D721Med (cell line): ENCODE measurements at places on chromosomes 6 and 20.

GRCh38 chr20:51340451-51340840 lies 202.1 kb downstream of the NFATC2 start:
- no peak for DNase-seq

- DNase-seq, result no peak
These were observed 158.4 kb downstream of the LY86 start for GRCh38 chr6:6746970-6747338.

GRCh38 chr20:59300333-59301081 lies at the start of gene EDN3:
Gene EDN3 (plus strand): TSS chr20:59300611. CDS start chr20:59300813, 202 bp downstream.
- DNase-seq, result no peak

DNA sequence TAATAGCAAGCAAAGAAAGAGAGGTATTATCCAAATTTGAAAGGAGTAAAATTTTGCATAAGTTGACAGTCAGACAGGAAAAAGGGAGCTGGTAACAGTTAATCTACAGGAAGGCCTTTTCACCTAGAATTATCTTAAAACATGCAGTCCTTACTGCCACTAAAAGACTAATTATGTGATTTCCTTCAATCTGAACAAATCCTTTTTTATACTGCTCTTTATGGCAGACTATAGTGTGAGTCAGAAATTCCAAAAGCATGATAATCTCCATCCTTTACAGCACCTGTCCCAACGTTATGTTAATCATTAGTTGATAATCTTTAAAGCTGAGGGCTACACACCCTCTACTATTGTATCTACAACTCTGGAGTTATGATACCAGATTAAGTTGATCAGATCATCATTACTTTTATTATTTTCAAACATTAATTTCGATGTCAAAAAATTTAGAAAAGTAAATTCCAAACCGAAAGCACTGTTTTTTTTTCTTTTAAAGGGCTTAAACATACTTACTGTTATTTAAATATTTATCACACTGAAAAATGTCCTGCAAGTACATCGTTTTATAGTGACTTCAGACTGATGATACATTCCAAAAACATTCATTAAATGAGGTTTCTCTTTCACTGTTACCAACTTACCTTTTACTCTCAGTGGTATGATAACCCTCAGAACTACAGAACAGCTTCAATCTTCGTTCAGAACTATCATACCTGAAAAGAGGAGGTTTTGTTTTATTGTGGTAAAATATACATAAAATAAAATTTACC lies 33.2 kb upstream of the AKAP7 start:
- DNase-seq, result no peak

- DNase-seq, result no peak
These were observed 479.4 kb upstream of the SLC35B3 start for GRCh38 chr6:8914700-8915099.

GRCh38 chr6:87723170-87724078 lies 21.4 kb upstream of the AKIRIN2 start:
- DNase-seq, result no peak

DNA sequence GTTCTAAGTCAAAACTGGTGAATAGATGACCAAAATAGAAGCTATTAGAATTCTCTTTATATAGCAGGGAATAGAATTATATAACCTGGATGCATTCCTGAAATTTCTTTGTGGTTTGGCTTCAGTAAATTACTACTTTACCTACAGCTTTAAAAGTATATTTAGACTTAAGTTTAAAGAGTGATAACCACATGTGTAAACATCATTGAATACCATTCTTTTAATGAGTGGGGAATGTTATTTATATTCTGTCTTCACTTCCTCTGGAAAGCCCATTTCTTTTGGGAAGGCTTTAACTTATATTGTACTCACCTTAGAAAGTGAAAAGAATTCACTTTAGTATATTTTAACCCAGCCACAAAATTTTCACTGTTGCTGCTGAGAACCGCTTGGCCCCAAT lies 39.1 kb downstream of the PLEKHG1 start:
- no peak for DNase-seq

GRCh38 chr20:3757268-3757667 lies 10.3 kb downstream of the ADISSP start:
- DNase-seq, result no peak

DNA sequence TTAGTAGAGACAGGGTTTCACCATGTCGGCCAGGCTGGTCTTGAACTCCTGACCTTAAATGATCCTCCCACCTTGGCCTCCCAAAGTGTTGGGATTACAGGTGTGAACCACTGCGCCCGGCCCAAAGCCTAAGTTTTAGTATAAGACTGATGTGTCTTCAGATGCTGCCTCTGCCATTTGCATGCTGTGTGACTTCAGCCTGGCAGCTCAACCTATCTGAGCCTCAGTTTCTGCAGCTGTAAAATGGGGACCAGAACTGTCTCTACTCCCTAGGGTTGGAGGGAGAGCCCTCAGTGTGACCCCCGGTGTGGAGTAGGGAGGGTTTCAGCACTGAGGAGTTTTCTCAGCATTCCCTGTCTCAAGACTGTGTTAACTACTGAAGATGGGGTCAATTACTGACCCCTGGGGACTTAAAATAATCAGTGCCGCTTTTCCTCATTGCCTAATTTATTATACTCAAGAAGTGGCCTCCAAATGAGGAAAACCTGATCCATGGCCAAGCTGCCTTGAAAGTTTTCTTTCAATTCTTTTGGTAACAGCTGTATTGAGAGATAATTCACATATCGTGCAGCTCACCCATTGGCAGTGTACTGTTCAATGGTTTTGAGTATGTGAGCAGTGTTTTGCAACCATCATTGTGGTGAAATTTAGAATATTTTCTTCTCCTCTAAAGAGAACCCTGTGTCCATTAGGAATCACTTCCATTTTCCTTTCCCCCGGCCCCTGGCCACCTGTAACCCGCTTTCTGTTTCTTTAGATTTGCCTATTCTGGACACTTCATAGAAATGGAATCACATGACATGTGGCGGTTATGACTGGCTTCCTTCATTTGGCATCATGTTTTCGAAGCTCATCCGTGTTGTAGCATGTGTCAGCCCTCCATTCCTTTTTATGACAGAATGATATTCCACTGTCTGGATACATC lies 64.8 kb downstream of the PHACTR3 start:
- DNase-seq, result no peak
